ENCODE measurements at places on chromosomes 3 and 15.

GRCh38 chr3:70744536-70744935 is 432.1 kb upstream of the MDFIC2 start:
- no peak for DNase-seq

DNA sequence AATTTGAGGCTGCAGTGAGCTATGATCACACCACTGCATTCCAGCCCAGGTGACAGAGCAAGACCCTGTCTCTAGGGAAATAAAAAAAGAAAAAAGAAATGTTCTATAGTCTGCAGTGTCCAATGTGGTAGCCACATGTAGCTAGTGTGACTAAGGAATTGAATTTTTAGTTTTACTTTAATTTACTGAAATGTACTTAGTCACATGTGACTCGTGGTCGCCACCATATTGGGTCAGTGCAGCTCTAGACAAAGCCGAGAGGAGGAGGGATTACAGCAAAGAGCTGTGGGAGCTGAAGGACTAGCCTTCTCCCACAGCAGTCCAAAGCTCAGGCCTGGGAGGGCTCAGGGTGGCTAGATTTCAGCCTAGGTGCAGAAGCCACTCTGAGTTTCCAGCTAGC is 65.9 kb upstream of the NTRK3 start:
- no peak for DNase-seq

- no peak for DNase-seq
Measured at GRCh38 chr3:88033079-88033478, 25.7 kb downstream of the CGGBP1 start.

DNA sequence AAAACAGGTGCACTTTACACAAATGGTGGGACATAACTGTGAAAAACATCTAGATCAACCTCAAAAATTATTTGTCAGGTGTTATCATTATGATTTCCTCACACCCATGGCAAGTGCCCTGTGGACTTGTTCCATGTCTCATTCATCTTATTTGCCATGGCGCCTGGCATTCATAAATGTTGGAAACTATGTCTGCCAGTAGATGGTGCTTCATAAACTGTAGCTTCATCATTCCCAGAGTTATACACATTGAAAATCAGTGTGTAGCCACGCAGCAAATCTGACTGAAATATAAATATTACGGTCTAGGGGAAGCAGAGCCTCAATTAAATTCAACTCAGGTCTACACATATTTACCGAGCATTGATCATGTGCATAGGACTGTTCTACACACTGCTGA is 90.7 kb downstream of the IMPG2 start:
- peak; percentile 7 for DNase-seq

- DNase-seq: no peak
Measured at GRCh38 chr3:71208211-71209095, 375.1 kb downstream of the FOXP1 start.

GRCh38 chr15:63712828-63713520 is 115.8 kb downstream of the FBXL22 start:
- no peak for DNase-seq

DNA sequence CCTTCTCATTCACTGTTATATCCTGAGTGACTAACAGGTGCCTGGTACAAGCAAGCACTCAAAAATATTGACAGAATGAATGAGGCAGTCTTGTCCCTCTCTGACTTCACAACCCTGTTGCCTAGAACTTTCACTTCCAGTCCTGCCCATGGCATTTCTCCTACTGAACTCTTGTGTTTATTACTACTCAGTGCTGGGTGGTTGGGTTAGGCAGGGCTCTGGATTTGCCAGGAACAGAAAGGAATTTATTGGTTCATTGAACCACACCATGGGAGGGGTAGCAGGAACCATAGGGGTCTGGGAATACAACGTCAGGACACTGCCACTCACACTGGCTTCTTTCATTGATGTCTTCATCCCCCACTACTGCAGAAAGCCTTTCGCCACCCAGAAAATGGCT is 41.9 kb upstream of the SEMA4B start:
- no peak for DNase-seq
